ENCODE measurements at places on chromosomes 16 and 17.

DNA sequence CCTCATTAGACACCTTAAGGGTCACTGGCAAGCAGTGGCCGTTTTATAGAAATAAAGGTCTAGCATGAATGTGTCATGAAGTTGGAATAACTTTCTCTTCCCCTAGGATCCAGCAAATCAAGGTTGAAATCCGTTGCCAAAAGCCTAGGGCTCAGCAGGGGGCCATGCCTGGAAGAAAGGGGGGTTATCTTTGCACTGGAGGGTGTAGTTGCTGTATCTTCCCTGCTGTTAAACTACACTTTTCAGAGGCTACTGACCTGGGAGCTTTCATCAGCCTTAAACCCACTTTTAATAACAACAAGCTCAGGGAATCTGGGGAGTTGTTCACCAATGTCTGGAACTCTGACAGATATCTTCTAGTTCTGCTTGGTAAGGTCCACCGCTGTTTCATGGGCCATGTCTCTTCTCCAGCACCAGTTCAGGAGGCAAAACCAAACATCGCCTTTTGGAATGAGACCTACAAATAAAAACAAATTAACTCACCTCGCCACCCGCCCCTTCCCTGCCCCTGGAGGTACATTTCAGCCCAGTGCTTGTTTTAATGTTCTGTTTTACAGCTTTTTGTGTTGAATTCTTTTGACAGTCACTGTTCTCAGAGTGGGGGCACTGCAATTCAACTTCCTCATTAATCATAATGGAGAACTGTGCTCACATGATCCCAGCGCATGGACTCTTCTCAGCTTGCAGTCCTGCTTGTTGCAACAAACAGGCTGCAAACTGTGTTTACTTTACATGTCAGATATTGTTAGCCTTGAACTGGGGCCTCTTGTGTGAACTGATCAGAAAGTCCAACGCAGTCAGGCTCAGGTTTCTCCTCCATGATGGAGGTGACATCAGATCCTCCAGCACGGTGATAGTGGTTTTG is 508.7 kb downstream of the KCNJ2 start:
- DNase-seq: peak; percentile 21

DNA sequence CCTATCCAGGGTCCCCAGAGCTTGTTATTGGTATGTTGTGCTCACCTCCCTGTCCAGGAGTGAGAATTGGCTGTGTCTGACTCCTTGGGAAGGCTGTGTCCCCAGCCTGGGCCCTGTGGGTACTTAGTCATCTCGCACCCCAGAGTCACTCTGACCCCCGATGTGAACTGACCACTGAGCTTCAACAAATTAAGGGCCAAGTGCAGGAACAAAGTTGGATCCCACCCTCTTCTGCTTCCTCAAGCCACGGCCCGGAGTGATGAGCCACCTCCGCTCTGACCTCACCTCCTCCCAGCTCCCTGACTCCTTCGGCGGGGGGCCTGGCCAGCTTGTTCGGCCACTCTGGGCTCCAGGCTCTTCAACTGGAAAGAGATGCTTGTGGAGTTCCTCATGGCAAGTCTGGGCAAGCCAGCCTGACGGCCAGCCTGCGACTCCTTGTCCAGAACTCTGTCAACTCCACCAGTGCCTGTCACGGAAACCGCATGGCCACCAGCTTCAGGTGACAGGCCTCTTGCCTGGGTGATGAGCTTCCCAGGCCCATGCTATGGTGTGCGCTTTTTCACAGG is 22.3 kb upstream of the MPRIP start:
- no peak for DNase-seq

DNA sequence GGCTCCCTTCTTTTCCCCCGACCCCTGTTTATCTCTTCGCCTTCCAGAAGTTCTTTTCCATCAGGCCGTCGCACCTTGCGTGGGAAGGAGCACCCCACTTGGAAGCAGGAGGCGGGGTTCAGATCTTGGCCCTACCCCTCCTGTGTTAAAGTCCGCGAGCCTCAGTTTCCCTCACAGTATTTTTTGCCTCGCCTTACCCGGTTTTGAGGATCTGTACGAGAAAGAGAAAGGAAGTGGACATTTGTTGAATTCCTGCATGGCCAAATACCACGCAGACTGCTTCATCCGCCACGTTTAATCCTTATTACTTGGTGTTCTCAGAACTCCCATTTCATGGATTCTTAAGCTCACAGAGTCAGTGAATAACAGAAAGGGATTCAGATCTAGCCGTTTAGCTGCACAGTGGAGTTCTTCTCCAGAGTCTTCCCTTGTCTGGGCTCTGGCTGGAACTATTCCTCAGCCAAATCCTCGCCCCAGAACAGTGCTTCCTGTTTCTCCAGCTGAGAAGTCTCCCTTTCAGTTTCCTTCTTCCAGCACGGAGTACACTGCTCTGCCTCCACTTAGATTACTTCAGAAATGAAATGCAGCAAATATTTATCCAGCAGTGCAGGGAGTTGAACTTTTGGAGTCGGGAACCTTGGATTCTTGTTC is 590 bp downstream of the TMEM219 start:
- no peak for DNase-seq

GRCh38 chr16:17440131-17440530 is 30.6 kb downstream of the XYLT1 start:
- no peak for DNase-seq

DNA sequence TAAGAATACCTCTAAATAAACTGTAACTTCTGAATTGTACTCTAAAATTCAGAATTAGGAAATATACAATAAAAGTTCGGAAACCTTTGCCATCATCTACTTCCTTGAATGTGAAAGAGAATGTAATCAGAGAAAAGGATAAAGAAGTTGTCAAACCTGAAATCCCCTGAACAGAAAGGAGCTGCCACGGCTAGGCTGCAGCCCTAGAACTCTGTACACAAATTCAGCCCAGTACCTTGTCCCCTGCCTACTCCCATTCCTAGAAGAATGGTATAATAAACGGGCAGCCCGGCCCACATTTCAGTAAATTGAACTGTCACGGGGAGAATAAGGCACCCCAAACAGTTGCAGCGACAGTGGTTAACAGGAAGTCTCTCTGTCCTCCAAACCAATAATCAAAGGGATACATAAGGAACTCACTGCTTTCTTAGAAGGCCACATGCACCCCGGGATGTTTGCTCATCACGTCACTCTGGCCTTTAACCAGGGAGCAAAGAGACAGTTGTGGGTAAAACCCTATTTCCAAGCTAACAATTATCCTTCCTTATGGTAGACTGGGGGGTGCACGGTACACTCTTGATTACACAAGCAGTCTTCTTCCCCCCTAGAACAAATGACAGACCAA is 24.3 kb upstream of the RFFL start:
- no peak for DNase-seq
